Neuronal stem cell (in vitro differentiated cells): ENCODE measurements at places on chromosomes 2 and 18.
A peak's percentile ranks its signal among the peaks of the same experiment; 100 is the strongest.

DNA sequence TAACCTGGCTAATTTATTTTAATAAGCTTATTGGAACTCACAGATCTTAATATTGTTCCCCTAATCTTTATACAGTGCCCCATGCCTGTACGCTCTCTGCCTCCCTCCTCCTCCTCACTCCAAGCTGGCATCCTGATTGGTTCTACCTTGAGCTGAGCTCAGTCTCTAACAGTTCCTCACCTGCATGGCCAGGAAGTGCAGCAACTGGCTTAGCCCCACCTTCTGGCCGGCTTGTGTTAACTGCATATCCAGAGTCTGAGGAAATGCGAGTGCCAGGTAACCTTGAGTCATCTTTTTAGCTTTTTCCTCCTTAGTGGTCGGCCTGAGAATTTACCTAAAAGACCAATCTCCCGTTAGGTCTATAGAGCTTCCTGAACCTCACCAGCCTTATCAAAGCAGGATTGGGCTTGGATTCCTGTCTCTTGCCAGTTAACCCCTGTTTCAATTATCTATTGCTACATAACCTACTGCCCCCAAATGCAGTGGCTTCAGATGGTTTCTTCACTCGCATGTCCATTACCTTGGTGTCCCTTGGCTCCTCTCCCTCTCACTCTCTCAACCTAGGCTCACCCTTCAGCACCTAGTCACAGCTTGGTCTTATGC, 89.5 kb upstream of the STK39 start:
- DNase-seq = no peak

- no peak for DNase-seq
Measured at GRCh38 chr2:119598596-119599263, 54.5 kb downstream of the CFAP221 start.

DNA sequence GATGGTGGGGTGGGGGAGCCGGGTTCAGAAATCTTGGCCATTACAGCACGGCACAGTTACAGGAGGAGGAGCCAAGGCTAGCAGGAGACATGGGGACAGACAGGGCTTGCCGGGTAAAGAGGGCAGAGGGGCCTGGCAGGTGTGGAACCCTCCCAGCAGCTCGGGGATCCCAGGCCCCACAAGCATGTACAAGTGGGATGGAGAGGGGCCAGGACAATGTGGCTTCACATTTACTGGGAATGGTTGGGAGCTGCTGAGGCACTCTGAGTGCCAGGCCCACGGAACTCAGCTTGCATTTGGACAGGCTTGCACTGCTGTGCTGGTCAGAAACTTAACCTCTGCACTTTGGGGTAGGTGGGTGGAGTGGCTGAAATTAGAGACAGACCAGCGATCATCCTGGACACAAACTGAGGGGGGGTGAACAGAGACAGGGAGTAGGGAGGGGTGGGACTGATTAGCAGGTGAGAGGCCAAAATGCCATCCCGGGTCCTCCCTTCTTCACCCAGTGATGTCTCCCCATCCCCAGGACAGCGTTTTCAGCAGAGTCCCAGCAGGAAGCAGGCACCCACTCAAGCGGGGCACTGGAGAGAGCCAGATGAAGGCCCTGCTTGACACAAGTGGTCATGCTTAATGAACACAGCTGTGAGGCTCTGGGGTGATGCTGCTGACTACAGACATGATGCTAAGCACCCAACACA, 9.6 kb downstream of the PER2 start:
- no peak for DNase-seq

GRCh38 chr2:27977731-27978312, 87.3 kb downstream of the BABAM2 start:
- DNase-seq = no peak

GRCh38 chr2:121175326-121175725, 109.7 kb downstream of the TFCP2L1 start:
- DNase-seq = no peak

DNA sequence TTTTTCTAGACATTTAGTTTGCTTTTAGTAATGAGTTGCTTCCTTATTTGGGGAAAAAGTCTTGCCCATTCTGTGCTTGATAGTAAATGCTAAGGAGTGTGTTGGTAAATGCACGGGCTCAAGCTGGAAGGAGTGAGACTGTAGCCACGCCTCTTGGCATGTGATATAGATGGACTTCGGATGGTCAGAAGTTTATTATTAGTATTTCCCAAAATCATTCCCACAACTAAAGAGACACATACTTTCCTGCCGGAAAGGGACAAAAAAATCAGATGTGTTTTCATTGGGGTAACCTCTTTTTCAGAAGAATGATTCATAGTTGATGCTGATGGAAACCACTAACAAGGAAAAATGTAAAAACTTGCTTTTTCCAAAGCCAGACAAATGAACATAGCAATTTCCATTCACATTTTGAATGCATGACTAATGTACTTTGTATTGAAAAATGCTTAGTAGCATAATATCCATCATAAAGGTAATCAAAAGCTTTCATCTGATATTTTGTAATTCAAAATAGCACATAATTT, 133.2 kb downstream of the ZNF532 start:
- no peak for DNase-seq

DNA sequence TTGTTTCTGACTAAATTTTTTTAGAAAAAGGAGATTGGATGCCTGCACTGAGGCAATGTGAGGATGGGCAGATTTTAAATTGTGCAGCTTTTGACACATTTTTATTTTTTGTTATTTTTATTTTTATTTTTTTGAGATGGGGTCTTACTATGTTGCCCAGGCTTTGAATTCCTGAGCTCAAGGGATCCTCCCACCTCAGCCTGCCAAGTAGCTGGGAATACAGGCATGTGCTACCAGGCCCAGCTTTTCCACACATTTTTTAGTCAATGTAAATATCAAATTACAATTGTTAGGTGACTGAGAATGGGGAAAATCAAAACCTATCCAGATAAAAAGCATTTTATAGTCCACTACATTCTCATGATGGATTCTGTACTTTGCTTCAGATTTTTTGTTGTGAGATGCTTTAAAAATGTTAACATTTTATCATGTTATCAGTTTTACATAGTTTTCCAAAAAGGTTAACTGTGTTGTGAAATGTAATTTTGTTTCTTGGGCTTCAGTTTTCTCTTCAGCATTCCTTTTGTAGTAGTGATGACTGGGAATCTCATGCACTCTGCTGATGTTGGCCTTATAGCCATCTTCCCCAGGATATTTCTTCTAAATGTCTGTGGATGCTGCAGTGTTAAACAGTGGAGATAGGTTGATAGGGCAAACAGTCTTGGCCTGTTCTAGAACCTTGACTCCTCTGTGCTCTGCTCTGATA, 41.4 kb downstream of the PKP4 start:
- DNase-seq = no peak

GRCh38 chr18:32074206-32074605, 17.5 kb upstream of the RNF138 start:
- no peak for DNase-seq

DNA sequence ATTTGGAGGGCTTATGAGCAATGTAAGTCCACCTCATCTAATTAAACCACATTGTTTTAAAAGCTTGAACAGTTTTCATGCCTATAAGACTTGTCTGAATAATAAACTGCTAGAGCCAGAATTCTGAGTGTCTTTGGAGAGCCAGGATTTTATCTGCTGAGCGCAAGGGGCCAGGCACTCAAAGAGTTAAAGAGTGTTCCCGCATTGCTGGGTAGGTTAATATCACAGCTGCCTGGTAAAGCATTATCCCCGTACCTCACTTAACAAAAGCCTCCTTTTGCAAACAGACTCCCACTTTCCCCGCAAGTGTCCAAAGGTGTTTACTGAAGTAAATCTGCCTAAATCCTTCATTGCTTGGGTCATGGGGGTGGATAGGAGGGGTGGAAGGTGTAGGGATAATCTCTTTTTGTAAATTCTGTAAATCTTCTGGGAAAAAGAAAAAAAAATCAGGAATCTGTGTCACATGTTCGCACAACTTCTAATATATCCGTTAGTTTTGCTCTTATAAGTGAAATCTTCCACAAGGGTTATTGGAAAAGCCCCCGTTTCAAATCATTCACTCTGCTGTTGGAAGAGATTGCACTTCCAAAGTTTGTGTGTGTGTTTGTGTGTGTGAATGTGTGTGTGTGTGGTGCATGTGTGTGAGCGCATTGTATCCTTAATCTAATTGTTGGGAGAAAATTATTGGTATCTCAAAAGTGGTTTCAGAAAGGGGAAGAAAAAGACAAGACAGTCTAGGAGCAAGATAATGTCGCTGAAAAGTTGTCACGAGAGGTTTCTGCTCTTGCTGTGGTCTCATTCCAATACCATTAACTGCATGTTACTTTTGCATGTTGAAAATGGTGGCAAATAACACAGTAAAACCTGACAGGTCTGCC, 10.7 kb downstream of the ZEB2 start:
- no peak for DNase-seq

- no peak for DNase-seq
Measured at GRCh38 chr2:170862286-170862902, 45.7 kb downstream of the GAD1 start.

- no peak for DNase-seq
Measured at GRCh38 chr2:48249631-48250473, 280.1 kb upstream of the STON1 start.

GRCh38 chr18:51643483-51643882, 446.0 kb upstream of the MEX3C start:
- DNase-seq = no peak

DNA sequence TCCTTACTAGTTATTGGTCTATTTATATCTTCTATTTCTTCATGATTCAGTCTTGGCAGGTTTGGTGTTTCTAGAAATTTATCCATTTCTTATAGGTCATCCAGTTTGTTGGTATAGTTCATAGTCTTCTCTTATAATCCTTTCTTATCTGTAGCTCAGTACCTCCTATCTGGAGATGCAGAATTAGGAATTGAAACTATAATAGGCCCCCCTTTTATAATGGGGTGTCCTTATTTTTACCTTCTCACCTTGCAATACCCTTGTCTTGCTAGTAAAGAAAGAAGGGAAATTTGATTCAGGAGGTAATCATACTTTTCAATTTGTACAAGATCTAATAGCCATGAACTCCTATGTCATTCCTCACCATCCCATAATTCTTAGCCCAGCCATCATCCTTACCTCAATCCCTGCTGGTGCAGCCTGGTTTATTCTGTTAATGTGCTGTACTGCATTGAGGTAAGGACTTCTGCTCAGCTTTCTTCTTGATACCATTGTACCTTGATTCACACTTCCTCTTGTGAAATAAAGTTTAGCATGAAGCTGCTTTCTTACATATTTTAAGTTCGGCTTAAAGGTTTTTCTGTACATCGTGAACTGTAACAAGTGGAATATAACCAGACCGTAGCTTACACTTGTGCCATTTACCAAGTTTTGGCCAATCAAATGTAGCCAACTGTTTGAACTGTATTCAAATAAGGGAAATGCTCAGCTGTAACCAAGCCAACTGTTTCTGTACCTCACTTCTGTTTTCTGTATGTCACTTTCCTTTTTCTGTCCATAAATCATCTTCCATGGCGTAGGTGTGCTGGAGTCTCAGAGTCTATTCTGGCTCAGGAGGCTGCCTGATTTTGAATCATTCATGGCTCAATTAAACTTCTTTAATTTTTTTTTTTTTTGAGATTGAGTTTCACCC, 40.1 kb upstream of the PTH2R start:
- DNase-seq = no peak

GRCh38 chr2:56199492-56199891, 15.7 kb downstream of the CCDC85A start:
- DNase-seq = no peak

DNA sequence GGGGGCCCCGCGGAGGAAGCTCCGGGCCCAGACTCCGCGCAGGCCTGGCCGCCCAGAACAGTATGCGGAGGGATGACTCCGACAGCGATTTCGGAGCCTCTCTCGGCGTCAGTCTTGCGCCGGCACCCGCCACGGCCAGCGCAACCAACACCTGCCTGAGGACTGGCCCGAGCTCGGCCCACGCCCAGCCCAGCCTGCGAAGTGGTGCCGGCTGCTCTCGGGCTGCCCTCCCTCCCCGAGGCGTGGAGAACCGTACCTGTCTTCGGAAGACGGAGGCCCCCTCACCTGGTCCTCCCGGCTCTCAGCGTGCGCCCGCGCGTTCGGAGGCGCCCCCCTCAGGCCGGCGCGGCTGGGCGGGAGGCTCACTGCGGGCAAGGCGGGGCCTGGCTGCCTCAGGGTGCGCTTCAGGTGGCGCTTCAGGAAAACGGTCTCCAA, at the start of gene M1AP:
M1AP (minus strand) TSS at position 322 of the 435 bp plus-strand sequence. CDS start 8,055 bp downstream, outside the sequence.
- no peak for DNase-seq

DNA sequence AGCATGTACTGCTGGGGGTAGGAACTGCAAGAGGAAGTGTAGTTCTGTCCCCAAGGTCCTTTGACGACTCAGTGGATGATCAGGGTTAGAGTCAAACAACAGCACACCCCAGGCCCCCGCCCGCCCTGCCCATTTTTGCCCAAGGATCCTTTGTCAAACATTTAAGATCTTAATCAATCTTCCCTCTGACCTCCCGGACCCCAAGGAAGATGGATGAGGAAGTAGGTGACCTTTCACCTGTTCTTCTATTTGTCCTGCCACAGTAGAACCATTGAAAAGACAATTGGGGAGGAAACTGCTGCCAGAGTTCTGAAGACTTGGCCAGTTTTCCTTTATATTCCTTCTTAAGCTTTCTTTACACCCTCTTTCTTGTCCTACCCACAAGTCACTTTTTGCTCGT, 12.1 kb downstream of the EPHA4 start:
- no peak for DNase-seq

DNA sequence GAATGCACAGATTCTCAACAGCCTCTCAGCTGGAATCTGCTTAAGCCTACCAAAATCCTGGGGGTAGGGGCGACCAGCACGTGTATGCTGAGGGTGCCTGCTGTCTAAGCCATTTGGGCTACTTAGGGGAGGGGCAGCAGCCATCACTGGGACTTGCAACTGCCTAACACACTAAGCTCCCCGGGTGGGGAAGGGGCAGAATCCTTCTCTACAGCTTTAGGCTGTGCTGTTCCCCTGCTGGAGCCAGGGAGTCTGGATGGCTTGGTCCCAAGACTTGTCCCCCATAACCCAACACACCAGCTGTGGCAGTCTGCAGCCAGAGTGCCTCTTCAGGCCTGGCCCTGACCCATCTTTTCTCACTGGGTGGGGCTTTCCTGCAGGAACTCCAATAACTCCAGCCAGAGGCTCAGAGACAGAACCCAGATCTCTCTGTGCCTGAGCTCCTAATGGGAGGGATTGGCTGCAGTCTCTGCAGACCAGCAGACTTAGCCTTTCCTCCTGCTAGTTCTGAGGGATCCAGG, 305.4 kb upstream of the RND3 start:
- DNase-seq = no peak

DNA sequence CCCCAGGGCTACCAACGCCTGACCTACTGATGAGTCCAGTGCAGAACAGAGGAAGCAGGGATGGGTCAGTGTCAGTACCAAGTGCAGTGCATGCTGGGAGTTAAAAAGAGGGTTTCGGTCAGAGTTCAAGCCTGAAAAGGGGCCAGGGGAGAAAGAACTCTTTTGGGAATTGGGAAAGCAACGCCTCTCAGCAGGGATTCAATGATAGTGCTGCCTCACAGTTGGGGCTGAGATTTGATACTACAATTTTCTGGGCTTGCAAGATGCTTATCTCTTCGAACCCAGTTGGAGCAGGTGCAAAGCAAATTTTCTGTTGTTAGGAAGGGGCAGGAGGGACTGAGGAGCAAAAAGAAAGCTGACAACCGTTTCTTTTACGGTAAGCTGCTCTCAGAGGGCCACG, 82.6 kb downstream of the CERKL start:
- DNase-seq = no peak

GRCh38 chr2:11665510-11666362, 4.3 kb downstream of the NTSR2 start:
- no peak for DNase-seq

GRCh38 chr2:225637259-225637658, 237.7 kb downstream of the NYAP2 start:
- DNase-seq = no peak

- DNase-seq = peak; percentile 83
Measured at GRCh38 chr18:11149441-11150270, at the start of gene PIEZO2. Gene PIEZO2 (minus strand): TSS chr18:11149569. CDS start chr18:11148588, 981 bp downstream.

- DNase-seq = no peak
Measured at GRCh38 chr2:63525905-63526304, 62.4 kb downstream of the WDPCP start.

- no peak for DNase-seq
Measured at GRCh38 chr2:207423886-207424285, 105.9 kb upstream of the CREB1 start.
